Esophagus mucosa (tissue), 1 donor: ENCODE measurements at places on chromosomes 1 and 21.

DNA sequence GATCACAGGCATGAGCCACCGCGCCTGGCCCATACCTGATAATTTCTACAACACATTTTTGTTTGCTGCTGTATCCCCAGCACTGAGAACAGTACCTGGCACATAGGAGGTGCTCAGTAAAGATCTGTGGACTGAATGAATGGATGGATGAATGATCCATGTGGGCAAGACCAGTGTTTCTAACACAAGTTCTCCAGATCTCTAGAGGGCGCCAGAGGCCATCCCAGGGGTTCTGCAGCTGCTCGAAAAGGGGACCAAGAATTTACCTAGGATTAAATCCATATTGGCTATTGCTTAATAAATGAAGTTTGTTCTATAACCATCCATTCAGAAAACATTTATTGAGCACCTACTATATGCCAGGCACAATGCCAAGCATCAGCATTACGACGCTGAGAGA lies 167.7 kb downstream of the ACTL8 start:
- no peak for ATAC-seq

DNA sequence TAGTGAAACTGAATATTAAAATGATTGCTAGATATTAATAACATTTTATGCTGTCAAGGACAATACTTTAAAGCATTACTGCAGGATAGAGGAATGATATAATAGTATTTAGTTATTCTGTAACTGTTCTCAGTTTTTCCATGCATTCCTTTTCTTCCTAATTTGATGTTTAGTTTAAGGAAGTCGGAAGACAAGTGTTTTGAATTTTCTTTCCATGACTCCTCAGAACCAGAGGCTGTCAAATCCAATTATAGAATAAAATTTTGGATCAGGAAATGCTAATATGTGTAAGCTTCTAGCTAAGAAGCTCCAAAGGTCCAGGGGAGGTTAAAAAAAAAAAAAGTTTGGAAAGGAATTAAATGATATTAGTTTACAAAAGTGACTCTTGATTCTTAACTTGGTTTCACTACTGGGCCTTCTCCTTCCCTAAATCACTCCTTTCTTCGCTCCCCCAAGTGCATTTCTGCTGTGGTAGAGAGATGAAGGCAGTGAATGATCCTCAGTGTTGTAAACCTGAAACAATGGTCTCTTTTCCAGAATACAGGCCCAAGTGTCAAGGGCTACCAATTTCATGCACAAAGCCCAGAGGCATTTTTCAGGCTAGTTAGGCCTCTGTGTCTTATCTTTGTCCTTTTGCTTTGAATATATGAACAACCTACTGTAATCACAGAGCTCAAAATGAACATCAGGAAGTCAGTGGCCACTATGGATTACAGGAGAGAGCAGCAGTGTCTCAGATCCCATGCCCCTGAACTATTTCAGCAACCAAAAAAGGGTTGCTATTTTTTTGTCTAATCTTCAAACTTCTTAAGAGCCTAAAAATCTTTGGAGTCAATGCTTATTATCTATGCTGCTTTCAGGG lies 6.2 kb downstream of the ADSS2 start:
- no peak for ATAC-seq

GRCh38 chr1:4025752-4026151 lies 125.7 kb upstream of the C1orf174 start:
- ATAC-seq = no peak

GRCh38 chr1:32367912-32368635 lies 5.7 kb downstream of the TSSK3 start:
- ATAC-seq = no peak

GRCh38 chr1:46081206-46081605 lies 51.2 kb downstream of the PIK3R3 start:
- no peak for ATAC-seq

DNA sequence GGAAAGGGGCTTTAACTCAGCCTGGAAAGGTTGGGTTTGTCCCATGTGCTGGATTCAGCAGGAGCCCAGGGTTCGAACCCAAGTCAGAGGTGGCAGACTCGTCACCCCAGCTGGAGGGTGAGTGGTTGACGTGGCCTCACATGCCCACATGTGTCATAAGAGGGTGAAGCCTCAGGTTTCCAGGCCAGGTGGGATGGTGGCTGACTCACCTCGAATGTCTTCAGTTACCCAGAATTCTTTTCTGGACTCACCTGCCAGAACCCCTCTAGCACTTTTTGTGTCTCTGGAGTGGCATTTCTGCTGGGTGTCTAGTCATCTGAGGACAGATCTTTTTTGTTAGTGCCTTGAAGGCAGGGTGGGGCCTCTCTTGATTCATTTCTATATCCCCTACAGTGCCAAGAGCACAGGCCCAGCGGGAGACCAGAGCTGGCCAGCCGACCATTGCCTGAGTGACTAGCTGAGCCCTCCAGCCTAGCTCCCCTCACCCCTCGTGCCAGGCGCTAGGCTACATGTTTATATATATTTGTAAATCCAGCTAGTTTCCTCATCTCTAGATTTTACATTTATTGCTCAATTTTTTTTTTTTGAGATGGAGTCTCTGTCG lies 28.1 kb downstream of the IL6R start:
- peak; percentile 86 for ATAC-seq

DNA sequence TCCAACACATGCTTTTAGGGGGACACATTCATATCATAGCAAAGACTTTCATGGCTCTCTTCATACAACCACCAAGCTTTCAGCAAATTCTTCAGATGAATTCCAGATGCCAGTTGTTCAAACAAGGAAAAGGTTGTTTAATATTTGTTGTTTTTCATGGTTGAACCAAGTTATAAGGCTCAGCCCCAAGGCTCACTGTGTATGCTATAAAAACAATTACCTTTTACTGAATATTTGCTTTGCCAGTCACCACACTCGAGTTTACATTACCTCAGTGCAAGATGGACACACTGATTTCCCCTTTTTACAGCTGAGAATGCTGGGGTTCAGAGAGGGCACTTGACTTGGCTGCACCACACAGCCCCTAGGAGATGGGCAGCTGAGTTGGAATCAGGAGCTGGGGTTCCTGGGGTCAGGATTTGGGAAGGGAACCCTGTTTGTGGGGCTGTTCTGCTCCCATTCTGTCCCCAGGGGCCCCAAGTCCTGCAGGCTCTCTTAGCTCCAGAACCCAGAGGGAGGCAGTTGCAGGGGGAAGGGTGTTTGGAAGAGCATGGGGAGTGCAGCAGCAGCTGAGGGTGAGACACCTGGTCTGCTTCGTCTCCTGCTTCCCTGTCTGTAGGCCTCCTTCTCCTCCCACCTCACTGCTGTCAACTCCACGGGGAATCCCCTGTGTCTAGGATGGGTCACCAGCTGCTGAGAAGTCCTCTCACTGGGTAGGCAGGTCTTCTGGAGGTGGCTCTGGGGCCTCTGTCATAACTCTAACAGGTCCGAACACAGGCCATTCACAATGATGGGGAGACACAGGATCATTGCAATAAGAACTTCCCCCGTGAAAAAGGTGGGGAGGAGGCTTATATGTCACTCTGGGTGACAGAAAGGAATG lies 12.8 kb upstream of the TMPRSS2 start:
- no peak for ATAC-seq

DNA sequence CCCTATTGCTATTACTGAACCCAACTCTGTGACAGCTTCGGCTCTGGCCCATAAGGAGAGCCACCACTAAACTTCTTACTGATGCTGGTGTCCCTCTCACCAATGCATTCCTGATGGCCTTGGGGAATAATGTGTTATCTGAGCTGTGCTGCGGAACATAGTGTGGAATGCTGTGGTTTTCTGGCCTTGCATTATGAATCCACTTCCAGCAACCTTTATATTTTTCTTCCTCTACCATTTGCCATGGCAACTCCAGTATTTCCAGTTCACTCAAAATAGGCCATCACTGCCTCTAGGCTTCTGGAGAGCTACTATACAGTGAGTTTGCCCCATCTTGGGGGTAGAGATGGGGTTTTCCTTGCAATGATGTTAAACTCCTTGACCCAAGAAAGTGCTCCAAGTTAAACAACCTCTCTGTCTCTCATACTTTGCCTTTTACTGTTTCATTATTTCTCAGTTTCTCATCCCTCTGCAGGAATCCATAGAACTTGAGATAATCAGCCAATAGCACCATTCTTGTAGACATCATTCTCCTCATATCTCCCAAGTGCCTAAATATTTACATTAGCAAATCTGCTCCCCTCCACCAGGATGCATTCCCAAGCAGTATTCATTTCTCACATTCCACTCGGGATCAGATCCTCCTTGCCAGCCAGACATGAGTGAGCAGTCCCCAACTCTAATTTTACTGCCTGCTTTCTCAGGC lies 11.1 kb upstream of the RAVER2 start:
- no peak for ATAC-seq

DNA sequence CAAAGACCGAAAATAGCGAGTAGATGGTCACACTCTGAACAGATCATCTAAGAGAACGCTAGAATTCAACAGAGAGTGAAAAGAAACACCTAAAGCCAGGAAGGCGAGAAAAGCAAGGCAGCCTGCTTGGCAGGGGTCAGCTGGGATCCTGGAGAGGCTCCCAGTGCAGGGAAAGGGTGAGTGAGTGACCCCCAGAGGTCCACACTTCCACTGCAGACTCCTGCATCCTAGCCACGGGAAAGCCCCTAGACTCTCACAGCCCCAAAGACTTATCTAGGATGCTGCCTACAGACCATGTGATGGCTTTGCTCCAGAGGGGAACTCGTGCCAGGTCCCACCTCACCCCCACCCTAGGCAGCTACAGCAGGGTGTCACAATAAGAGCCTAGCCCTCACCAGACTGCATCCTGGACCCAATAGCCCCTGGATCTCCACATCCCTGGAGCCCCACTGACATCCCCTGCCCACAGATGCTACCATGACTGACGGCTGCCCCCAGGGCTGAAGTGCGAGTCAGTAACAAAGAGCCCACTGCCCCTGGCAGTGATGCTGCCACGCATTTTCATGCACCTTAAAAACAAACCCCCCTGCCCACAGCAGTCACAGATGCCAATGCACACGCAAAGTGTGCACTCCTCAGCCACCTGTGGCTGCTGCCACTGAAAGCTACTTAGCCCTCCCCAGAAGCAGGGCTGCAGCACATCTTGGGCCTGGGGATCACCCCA lies 62.2 kb downstream of the PSMG1 start:
- no peak for ATAC-seq

DNA sequence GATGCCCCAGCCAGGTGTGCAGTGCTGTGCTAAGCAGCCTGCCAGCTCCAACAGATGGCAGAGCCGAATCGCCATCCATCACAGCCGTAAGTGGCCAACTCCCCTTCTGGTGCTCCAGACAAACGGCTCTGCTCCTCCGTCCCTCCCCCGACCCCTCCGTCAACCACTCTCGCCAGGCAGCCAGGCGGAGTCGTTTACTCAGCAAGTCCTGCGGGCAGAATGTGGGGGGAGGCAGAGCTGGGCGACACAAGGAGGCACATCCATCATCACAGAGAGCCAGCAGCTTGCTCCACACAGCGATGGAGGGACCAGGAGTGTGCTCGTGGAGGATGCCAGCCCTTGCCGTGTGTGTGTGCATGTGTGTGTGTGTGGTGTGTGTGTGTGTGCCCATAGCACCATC lies 206.6 kb upstream of the GRIK3 start:
- ATAC-seq = no peak

DNA sequence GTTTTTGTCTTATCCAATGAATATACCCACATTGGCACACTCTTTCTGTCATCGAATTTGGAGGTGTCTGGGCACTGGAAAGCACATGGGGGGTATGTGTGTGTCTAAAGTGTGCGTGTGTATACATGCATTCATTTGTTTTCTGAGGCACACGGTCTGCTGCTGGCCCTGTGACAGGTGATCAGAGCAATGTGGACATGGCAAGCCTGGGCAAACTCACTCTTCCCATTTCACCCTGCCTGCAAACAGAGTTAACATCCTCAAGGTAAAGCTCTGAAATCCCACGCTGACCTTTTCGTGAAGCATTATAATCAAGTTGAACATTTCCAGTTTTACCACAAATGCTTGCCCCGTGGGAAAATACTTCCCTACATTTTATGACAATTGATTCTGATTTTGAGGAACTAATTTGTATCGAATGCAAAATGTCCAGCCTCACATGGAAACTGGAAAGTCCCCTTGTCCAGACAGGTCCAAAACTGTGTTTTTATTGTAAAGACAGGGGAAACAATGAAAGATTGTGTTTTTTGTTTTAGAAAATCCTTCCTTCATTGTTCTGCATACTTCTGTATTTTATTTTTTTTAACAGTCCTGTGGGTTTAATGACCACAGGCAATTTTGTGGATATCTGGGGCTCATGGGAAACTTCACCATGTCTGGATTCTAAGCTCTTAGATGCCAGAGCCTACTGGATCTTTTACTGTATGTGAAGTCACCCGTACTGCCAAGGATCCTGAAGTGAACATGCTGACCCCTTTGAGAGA lies 160.9 kb downstream of the PBX1 start:
- ATAC-seq = peak; percentile 34

DNA sequence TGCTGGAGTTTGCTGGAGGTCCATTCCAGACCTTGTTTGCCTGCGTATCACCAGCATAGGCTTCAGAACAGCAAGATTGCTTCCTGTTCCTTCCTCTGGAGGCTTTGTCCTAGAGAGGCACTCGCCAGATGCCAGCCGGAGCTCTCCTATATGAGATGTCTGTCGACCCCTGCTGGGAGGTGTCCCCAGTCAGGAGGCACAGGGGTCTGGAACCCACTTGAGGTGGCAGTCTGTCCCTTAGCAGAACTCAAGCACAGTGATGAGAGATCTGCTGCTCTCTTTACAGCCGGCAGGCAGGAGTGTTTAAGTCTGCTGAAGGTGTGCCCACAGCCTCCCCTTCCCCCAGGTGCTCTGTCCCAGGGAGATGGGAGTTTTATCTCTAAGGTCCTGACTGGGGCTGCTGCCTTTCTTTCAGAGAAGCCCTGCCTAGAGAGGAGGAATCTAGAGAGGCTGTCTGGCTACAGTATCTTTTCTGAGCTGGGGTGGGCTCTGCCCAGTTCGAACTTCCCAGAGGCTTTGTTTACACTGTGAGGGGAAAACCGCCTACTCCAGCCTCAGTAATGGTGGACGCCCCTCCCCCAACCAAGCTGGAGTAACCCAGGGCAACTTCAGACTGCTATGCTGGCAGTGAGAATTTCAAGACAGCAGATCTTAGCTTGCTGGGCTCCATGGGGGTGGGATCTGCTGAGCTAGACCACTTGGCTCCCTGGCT lies 205.0 kb downstream of the GPR52 start:
- no peak for ATAC-seq

DNA sequence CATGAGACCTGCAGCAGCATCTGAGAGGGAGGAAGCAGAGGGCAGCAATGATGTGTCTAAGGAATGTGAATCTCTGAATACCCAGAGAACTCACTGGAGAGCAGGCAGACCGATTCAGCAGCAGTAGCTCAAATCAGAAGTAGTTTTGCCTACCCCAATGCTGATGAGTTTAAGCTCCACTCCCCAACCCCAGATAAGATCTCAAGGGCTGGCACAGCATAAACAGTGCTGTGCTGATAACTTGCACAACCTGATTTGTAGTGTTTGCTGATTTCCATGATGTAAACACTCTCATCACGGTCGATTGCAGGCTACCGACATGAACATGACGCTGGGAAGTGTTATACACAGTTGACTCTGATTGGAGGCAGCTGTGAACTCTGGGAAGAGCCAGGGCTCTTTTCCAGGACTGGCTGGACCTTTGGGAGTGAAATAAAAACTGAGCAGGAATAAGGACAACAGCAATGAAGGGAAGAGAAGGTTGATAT lies 11.2 kb upstream of the HMGCS2 start:
- peak; percentile 60 for ATAC-seq

- peak; percentile 97 for ATAC-seq
Observed at GRCh38 chr1:17520041-17520440, 19.5 kb upstream of the ARHGEF10L start.

- no peak for ATAC-seq
Observed at GRCh38 chr21:38120984-38121855, 135.6 kb upstream of the KCNJ15 start.

- peak; percentile 9 for ATAC-seq
Observed at GRCh38 chr1:150362721-150363425, 1.1 kb upstream of the RPRD2 start.
